Stimulated activated naive CD8-positive, alpha-beta T cell treated with anti-CD3 and anti-CD28 coated beads, Interleukin-15, Interleukin-2, amounts not matched to agents 100 U/mL and 50 U/mL, for 24 hours (primary cell): ENCODE measurements at places on chromosomes 13 and 19.
A peak's percentile ranks its signal among the peaks of the same experiment; 100 is the strongest.

DNA sequence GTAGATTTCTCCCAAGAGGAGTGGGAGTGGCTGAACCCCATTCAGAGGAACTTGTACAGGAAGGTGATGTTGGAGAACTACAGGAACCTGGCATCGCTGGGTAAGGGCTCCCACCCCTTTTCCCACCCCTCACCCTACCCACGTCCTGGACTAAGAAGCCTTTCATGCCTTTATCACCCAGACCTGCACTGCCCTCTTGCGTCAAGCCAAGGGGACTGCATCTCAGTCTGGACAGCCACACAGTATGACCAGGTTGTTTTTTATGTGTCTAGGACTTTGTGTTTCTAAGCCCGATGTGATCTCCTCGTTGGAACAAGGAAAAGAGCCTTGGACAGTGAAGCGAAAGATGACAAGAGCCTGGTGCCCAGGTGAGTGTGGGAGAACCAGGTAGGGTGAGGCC, 8.8 kb downstream of the ZFP28 start:
- no peak for DNase-seq

GRCh38 chr19:15396436-15396835, 16.8 kb upstream of the AKAP8 start:
- DNase-seq = no peak

DNA sequence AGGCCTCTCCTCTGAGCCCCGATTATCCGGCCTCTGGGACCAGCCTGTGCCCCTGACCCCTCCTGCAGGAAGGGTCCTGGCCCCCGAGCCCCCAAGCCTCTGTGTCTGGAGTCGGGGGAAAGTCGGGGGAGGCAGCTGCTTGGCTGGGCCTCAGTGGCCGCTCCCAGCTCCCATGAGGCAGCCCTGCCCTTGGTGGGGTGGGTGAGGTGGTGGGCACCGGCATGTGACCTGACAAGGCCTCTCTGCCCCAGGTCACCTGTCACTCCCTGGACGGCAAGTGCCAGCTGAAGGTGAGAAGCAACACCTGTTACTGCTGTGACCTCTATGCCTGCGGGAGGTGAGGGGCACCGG, 41.5 kb downstream of the TMEM255B start:
- no peak for DNase-seq

DNA sequence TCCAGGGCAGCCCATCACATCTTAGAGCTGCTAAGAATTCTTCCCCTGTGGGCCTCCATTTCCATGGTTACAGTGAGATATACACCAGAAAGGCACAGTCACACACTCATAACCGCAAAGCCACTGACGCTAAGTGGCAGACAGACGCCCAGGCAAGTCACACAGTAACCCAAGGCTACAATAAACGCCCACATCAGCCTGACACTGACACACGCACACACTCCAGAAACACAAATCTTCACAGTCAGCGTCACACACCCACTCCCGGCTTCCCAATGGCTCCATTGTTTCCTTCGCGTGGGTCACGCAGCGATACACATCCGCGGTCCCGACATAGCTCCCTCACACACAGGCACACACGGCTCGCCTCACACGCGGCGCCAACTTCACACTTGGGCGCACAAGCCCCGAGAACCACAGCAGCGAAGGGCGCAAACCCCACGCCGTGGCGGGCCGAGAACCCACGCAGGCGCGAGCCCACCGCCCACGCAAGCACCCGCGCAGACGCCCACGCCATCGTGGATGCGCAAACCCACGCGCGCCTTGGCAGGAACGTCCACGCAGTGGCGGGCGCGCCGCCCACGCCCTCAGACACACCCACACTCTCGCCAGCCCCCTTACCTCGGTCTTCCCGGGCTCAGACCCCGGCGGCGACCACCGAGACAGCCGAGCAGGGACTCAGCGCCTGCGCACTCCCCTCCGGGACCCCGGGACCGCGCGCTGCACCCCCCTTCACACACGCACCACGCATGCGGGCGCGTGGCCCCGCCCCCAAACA, at the start of gene ZNF667:
Gene ZNF667, minus strand, starts transcription at position 695 of the 778 bp plus-strand sequence. CDS start 14,975 bp downstream, outside the sequence.
- peak; percentile 20 for DNase-seq

DNA sequence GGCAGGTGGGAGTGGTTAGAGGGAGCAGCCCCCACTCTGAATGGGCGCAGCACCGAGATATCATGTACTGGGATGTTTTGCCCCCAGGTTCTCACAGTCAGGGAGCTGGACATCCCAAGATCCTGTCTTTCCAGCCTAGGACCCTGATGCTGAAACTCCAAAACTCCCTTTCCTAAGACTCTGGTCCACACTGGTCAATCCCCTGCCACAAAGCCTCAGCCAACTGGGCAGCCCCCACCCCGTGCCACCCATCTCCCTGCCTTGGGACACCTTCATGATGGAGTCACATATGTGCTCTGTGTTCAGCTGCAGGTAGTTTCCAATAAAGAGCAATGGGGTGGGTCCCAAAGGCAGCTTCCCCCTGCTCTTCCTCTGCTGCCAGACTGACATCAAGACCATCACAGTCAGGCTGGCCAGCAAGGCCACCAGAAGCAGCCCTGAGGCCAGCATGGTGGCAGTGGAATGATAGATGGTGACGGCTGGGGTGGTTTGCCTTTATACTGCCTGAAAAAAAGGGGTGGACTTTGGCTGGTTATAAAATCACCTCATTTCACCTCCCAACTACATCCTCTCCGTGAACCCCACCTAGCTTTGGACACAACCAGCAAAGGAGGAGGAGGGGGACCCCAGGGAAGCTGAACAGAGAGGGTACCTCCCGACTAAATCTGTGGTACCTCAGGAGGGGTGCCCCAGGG, 36.3 kb downstream of the CYP2B6 start:
- DNase-seq = no peak

DNA sequence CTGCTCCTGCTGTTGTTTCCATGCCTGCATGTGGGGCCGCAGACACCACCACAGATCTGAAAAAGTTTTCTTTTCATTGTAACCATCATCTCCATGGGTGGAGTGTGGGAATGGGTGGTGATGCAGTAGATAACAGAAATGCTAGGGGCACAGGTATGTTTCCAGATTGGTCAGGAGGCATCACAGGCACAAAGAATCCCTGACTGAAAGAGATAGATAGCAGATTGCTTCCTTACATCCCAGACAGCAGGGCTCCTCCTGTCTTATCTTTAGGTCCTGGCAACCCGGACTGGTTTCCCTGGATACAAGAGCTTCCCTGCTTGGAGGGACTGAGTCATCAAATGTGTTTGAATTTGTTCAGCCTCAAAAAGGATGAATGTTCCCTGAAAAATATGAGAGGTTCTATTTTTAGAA, 1937.6 kb downstream of the PCDH9 start:
- DNase-seq = no peak

- DNase-seq = peak; percentile 19
These were observed 1.1 kb downstream of the SHISA2 start for GRCh38 chr13:26050568-26051230.

DNA sequence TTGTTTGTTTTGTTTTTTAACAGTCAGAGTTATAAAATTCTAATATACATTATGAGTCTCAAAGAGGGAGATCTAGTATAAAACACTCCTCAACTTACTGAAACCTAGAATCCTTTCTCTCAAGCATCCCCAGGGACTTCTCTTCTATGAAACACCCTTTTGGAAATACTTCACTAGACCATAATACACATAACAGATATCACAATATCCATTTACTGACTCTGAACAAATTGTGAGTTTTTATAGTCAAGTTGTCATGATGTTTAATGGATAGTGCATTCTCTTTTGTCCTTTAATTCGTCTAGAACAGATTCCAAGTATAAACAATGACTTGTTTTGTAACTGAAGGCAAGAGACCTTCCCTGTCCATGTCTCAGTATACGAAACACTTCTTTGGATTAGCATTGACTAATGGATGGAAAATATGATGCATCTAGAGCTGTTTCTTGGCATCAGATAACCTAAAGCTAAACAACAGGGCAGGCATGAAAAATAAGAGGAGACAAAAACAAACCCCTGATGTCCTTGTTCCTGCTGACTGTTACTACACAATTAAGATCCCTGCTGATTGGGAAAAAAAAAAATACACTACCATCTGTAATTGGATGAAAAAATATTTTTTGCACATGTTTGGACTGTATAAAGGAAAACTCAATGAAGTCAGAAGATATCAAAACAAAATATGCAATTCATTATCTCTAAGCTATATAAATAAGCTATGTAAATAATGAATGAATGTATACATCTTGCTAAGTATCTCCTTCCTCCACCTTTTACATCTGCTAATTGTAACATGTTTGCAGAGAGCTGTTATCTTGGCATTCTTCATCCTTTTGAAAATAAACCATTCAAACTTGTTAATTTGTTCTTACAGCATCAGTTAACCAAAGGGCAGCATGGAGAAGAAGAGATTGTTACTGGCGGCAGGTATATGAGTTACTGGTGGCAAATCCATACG, 214.2 kb downstream of the LACC1 start:
- DNase-seq = no peak

GRCh38 chr19:58519087-58519354, 589 bp downstream of the ZBTB45 start:
- DNase-seq = peak; percentile 64

GRCh38 chr19:27392027-27392632, 1820.8 kb downstream of the UQCRFS1 start:
- DNase-seq = no peak

- DNase-seq = no peak
These were observed 335.8 kb downstream of the SLITRK1 start for GRCh38 chr13:83546476-83546875.

GRCh38 chr13:21911646-21912298, 240.9 kb downstream of the FGF9 start:
- no peak for DNase-seq

DNA sequence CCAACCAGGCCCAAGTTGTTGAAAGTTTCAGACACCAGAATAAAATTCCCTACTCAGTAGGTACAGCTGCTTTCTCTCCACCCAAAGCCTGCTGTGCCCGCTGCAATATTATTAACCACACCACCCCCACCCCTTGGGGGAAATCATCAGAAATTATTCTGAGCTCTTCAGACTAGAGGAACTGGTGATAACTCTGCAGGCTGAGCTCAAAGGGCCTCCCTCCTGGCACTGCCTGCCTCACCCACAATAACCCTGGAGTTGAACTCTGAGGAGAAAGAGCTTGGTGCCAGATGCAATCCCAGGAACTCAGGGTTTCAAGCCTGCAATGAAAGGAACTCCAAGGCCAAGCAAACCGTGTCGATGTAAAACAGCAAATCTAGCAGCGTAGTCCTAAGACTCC, 381.7 kb upstream of the ZNF507 start:
- DNase-seq = no peak

- DNase-seq = no peak
These were observed 15.0 kb upstream of the LMO7 start for GRCh38 chr13:75621147-75621546.

DNA sequence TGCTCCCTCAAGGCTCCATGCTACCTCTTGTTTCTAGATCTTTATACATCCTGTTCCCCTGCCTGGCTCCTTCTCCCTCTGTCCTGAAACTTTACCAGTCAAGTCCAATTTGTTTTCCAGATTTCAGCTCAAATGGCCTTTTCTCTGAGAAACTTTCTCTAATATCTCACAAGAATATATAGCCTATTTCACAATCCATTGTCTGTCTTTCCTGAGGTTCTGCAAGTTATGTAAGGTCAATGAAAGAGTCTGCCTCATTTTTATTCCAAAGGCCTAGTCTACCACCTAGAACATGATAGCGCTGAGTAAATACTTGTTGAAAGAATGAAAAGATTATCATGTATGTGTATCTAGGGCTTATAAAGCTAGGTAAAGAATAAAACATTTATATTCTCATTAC, 348.8 kb downstream of the SPRY2 start:
- no peak for DNase-seq

DNA sequence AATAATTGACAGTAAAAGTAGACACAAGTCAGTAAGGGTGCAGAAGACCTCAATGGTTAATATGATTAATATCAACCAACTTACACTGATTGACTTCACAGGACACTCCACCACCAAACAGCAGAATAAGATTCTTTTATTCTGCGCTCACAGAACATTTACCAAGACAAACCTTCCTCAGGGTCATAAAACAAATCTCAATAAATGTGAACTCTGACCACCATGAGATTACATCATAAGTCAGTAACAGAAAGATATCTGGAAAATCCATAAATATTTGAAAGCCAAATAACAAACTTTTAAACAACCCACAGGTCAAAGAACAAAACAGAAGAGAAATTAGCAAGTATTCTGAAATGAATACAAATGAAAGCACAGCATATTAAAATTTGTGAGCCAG, 99.7 kb downstream of the SPACA7 start:
- no peak for DNase-seq

DNA sequence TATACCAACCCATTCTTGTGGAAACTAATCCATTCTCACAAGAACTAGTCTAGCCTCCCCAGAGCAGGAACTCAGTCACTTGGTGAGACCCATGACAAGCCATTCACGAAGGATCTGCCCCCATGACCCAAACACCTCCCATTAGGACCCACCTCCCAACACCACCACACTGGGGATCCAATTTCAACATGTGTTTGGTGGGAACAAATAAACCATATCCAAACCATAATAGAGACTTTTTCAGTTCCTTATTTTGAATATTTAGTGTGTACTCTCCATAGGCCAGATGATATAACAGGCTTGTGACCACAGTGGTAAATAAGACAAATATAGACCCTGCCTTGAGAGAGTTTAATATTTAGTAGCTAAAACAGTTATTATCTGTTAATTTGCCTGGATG, 227.5 kb upstream of the SERP2 start:
- no peak for DNase-seq

GRCh38 chr13:19836472-19836871, 27.0 kb downstream of the ZMYM5 start:
- no peak for DNase-seq

DNA sequence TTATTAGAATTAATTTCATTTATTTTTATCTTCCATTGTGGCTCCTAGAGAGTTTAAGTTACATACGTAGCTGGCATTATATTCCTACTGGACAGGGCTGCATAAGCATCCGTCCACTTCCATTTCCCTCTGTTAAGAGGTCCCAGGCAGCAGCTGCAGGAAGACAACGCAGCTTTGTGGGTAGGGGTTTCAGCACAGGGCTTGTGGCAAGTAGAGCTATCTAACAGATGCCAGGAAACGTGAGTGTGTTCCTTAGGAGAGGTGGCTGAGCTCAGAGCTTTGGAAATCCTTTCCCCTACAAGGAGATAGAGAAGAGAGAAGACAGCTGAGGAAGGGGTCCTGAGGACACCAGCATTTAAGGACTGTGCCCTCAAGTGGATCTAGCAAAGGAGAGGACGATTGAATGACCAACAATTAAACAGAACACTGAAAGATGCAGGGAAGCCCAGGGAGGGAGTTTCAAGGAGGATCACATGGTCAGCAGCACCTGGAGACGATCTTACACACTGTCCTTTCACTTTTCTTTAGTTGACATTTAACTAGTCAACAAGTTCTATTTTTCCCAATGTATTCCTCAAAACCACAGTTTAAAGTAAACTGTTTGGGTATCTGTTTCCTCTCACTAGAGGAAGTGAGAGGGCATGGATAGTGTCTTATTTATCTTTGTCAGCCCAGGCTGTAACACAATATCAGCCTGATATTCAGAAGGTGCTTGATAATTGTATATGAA, 2.3 kb upstream of the N4BP2L1 start:
- no peak for DNase-seq

GRCh38 chr13:31007417-31007816, 75.0 kb downstream of the TEX26 start:
- DNase-seq = no peak

GRCh38 chr13:105847527-105848291, 687.8 kb downstream of the EFNB2 start:
- DNase-seq = no peak
